Left renal pelvis (tissue), 4 donors: ENCODE measurements at places on chromosomes 5 and 9. TPM values are rescaled to one million over a fixed set of nuclear protein-coding genes. Genes with fewer than 3 reads are reported as not detected.

DNA sequence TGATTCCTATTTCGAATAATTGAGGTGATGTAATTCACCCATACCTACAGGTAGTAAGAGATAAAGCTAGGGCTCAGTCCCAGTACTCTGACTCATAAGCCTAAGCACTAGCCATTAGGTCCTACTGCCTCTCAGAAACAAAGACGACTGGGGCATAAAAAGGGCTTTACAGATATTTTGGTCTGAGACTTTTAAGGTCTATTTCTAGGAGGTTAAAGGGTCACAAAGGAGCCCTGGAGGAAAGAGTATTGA is 69.8 kb downstream of the SGCD start:
- DNase-seq: no peak

DNA sequence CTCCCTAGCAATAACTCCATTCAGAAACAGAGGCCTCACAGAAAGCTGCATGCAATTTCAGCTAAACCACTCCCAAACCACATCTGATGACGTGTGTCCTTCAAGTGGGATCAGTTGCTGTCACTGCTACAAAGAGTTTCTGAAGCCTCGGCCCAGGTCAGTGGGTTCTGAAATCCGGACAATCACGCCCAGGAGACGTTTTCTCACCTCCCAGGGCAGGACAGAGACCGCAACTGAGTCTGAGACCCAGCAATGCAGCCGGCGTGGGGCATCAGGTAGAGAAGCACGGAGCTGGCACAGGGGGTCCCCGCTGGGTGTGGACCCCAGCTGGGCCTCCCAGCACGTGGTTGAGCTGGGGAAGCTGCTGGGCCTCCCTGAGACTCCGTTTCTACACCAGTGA is 2.6 kb upstream of the UBE2QL1 start:
- DNase-seq: no peak

DNA sequence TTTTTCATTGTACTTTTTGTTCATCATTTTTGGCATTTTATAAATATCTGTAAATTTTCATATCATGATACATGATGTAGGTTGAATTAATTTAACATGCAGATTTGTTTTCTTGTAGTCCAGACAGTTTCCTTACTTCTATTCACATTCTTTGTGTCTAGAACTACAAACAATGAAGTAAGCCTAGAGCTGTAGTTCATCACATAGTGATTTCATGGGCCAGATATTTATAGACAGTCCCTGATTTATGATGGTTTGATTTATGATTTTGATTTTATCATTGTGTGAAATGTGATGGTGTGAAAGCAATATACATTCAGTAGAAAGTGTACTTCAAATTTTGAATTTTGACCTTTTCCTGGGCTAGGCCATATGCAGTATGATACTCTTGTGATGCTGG is 139.0 kb downstream of the ARHGEF28 start:
- DNase-seq: no peak

- DNase-seq: no peak
These were observed 84.3 kb downstream of the MED27 start for GRCh38 chr9:131995382-131995781.

DNA sequence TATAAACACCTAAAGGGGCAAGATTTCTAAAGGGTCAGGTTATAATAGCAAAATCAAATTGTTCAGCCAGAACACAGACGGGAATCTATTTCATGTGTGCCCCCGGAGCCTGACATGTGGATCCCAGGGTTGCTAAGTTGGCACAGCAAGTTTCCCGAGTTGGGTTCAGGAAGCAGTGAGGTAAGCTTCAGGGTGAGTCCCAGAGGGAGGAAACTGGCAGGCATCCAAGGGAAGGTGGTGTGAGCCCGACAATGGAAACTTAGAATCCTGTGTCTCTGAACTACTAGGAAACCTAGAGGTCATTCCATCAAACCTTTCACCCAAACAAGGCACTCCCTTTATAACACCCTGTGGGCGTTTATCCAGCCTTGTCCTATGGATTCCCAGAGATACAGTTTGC is 98.4 kb downstream of the ADRB2 start:
- DNase-seq: no peak

GRCh38 chr9:109179801-109180523 is 12.9 kb upstream of the FRRS1L start:
- DNase-seq: no peak

GRCh38 chr9:134959971-134960310 is 42.2 kb upstream of the FCN1 start:
- no peak for DNase-seq

DNA sequence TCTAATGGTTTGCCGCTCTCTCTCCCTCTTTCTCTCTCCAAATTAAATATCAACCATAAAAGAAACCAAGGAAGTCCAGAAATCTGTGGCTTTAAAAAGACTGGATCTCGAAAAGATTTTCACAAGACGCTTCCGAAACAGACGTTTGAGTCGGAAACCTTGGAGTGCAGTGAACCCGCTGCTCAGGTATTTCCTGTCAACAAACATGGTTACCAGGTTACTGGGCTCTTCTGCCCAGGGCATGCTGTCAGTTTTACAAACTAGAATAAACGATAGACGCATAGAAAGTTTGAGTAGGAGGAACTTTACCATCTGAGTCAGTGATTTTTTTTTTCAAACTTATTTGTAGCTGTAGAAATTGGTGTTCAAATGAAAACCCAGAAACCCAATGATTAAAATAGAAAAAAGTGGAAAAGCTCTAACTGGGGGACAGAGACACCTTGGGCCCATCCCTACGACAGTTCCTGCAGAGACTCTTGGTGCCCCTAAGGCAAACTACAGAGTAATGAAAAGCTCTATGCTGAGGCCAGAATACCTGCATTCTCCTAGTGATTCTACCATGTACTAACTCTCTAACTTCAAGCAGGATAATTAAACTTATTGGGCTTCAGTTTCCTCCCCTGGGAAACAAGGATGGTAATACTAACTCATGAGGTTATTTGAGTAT is 90.0 kb downstream of the DOCK8 start:
- DNase-seq: no peak

- no peak for DNase-seq
These were observed 36.9 kb downstream of the SPRY4 start for GRCh38 chr5:142287973-142288313.

DNA sequence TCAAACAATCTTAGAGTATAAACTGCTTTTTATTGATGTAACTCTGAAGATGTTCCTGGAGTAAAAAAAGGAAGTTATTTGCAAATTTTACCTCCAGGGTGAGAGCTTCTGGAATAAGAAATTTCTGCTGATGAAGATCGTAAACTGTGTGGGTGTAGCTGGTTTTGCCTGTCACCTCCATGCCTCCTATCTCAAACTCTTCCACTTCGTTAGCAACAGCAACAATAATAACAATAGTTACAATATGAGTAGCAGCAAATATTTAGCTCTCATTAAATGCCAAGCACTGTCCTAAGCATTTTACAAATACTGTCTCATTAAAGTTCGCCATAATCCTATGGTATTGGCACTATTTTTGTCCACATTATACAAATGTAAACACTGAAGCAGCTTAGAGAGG is 57.9 kb downstream of the GCNT1 start:
- no peak for DNase-seq

DNA sequence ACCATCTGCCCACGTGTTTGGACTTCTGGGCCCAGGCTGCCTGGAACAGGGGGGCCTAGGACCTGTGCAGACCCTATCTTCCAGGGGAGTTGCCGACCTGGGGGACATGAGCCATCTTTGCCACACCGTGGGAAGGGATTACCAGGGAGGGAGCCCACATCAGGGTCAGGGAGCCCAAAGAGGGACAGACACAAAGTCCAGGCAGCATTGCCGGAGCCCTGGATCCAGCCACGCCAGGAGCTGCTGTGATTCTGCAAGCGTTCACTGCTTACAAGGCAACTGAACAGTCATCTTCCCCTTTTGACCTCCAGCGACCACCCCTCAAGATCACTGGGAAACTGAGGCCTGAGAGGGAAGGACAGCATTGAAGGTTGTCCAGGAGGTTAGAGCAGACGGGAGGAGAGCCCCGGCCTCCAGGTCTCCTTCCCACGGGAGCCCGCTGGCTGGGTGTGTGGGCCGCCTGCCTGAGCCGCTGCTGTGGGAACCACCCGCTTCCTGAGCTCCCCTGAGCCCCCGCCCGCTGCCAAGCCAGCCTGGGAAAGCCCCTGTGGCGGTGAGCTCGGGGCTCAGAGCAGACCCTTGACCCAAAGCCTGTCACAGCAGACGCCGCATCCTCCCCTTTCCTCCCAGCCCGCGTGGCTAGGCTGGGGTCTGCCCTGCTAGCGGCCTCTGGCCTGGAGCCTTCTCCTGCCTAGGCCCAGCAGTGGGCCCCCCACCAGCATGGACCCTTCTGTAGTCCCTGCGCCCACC is 17.1 kb upstream of the NOTCH1 start:
- no peak for DNase-seq

GRCh38 chr5:170046241-170046640 is 59.5 kb upstream of the FOXI1 start:
- no peak for DNase-seq

DNA sequence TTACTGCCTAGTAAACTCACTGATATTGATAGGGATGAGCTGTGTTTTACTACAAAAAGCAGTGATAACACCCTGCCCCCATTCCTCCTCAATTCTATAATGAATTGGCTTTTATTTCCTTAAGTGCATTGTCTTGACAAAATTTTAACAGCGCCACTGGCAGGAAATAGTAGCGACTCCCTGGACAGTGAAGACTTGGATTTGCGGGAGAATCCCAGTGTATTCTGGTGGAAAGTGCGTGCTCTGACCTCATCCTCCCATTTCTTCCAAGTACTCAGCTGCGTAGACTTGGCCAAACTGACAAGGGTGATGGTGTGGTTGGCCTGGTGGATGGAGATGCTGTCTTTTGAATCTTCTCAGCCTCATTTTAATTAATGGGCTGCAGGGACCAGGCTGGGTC is 5.3 kb downstream of the TRIO start:
- no peak for DNase-seq

DNA sequence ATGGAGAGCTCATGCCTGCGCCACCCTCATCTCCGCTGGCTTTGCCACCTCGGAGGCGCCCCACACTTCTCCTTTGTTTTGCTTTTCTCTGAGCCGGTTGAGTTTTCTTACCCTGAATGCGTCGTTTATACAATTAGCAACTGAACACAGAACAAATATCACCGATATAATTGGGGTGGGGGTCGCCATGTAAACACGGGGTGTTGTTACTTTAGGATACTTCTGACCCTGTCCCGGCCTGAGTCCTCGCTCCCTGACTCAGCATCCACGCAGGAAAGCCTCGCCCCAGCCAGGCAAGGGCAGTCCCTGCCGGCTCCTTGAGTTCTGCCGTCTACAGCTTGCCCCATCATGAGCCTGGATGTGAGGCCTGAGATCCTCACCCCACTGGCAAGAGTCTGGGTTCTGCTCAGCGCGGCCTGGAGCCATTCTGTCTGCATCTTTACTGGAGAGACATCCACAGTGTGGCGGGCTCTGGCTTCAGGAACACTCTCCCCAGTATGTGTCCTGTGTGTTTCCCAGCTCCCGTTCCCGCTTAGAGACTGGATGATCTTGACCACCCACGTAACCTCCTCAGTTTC is 5.5 kb downstream of the NKX2-5 start:
- DNase-seq: no peak

DNA sequence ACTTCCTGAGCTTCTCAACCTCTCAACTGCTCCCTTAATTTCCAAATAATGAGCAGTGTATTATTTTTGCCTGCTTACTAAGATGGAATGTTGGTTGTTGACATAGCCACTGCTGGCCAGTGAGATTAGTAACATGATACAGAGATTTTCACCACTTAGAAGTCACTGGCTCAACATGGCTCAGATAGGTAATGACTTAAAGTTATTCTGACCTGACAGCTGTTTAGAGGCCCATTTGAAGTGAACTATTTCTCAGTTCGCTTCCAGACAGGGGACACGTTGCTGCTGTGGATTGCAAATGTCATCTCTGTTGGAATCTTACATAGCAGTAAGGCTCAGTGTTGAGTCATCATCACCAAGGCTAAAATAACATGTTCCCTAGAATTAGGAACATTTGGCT is 490.2 kb downstream of the TLE4 start:
- DNase-seq: no peak

DNA sequence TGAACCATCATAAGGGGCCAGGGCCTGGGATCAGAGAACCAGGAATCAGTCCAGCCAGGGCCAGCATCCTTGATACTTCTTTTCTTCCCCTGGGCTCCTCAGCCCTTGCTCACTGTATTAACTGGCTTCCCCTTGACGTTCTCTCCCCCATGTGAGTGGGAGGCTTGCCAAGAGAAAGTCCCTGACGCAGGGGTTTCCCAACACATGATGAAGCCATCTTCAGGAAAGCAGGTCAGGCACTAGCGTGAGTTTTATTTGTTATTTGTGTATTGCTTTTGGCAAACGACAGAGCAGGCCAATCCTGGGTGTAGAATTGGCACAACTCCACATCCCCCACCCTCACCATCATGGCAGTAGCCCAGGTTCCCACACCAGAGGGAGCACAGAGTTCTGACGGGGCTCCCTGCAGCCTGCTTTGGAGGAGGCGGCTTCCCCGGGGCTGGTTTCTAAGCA is 165.5 kb upstream of the NFIL3 start:
- DNase-seq: peak; percentile 24

SEMA5A gene
- 38.2 TPM for polyA plus RNA-seq

PCDH12 gene
- 14.4 TPM for polyA plus RNA-seq

FAM221B gene
- 0.19 TPM for polyA plus RNA-seq
